ENCODE measurements at places on chromosomes 4 and X.

DNA sequence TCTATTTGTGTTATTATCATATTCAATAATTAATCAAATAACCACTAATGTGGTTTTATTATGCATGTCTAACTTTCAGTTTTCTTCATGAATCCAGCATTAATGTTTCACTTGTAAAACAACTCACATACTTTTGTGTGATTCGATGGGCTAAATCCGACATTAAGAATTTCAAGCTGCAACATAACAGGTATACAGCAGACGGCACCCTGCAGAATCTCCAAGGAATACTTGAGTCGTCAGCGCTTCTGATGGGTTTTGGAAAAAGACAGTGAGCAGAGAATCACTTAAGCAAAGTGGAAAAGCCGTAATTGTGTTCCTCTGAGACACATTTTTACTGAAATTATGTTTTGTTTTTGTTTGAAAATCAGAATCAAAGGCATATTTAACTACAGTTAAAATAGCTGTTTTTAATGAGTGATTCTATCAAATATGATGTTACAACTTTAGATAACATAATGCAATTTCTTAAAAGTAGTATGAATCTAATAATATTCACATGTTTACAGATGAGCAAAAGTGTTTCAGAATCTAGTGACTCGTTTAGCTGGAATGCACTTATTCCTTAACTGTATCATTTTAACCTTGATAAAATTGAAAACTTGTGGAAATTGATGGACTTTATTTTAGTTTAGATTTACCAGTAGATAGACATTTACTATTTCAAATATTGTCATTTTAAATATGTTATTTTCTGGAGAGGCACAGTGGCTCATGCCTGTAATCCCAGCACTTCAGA lies 514.8 kb downstream of the CCSER1 start:
- DNase-seq = no peak

DNA sequence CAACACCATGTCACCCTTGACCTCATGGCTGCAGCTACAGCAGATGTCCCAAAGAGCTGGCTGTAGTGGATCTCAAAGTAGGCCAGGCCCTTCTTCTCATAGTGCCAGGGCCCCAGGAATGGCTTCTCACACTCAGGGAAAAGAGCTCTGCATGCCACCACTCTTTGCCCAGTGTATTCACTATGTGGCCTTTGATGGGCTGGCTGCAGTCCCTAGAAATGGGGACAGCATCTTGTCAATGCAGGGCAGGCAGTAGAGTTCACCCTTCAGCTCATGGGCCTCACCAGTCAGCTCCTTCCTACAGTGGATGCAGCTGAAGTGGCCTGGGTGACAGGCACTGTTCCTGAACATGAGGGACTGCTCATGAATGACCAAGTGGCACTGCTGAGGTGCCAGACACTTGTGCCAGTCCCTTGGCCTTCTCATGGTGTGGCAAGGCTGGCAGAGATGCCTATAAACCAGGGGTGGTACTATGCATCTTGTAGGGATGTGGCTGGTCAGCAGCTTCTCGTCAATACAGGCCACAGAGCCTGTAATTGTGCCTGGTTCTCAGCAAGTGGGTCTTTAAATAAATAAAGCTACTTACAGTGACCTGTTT lies 178.9 kb downstream of the ARAP2 start:
- no peak for DNase-seq

DNA sequence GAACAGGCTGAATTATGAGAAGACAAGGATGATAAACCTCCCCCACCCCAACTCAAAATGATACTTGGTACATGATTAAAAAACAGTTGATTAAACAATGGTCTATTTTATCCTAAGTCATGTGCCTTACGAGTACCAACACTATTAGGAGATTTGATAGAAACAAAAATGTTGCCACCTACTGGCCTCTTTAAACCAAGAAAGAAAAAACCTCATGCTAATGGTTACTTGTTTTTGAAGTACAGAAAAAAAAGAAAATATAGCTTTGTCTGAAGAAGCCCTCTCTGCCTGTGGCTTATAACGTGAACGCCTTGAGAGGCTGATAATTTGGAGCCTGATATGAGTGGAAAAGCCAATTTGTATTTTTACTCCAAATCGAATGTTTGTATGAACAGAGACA lies 538.2 kb downstream of the DMD start:
- DNase-seq = peak; percentile 3

DNA sequence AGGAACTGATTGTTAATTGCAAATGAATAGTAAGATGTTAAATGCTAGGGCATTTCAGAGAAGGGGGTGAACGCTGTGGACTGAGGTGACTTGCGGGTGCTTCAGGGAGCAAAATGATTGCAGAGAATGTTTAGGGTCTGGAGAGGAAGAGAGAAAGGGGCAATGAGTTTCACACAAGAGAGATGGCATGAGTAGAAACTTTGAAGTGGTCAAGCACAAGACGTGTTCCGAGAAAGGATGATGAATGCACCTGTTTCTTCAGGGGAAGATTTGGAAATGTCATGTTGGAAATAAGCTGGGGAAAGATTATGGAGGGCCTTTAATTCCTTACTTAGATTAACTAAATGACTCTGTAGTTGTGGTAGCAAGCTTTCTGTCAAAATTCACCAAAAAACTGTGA lies 43.4 kb downstream of the DTHD1 start:
- no peak for DNase-seq

DNA sequence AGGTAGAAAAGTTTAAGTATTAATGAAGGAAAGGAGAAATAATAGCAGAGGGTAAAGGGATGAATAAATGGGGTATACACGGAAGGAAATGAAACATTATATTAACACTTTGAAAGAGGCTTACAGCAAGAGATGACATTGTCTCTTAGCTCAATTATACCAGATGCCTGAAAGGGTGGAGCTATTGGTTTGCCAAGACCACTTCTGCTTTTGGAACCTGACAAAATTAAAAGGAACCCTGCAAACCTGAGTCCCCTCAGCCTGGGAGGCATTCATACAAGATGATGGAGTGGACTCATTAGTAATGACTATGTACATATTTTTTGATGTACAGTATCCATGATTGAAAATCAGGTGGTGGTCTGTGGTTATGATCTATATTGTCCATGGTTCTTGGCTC lies 45.1 kb upstream of the HPF1 start:
- no peak for DNase-seq

- peak; percentile 39 for DNase-seq
Measured at GRCh38 chrX:41922431-41923151, 763 bp downstream of the CASK start.

Measured in NCI-H526 treated with DMSO at 0.1 percent for 48 hours (cell line).